ENCODE measurements at places on chromosomes 7 and 10.

GRCh38 chr10:58642283-58642682, 129.6 kb downstream of the BICC1 start:
- no peak for DNase-seq

GRCh38 chr7:128080169-128080568, 48.9 kb upstream of the LRRC4 start:
- DNase-seq: no peak

GRCh38 chr10:71053169-71053895, 159.0 kb upstream of the UNC5B start:
- no peak for DNase-seq

GRCh38 chr7:78616539-78616938, 818.0 kb downstream of the PHTF2 start:
- no peak for DNase-seq

GRCh38 chr10:32954545-32955298, 3.3 kb downstream of the ITGB1 start:
- DNase-seq: no peak

GRCh38 chr10:11178606-11179515, 161.2 kb downstream of the CELF2 start:
- no peak for DNase-seq

- DNase-seq: no peak
These were observed 19.6 kb downstream of the ZAN start for GRCh38 chr7:100752994-100753393.

- DNase-seq: no peak
These were observed 291.5 kb upstream of the NFE2L3 start for GRCh38 chr7:25860275-25861163.

DNA sequence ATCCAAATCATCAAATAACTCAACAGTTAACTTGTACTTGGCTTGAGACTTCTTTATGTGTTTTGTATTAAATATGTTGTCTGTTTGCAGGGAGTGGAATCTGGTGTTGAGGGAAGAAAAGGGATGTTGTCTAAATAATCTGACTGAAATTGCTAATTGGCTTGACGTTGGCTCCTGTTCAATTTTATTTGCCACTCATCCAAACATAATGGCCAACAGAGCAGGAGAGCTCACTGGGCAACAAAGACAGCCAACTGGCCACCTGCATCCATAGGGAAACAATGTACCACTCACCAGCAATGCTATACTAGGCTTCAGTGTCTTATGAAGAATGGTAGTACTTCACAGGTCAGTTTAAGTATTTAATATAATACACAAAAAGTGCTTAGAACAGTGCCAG, 80.5 kb downstream of the FAM13C start:
- no peak for DNase-seq

- no peak for DNase-seq
These were observed 4.4 kb upstream of the MYL10 start for GRCh38 chr7:101633511-101633910.

- no peak for DNase-seq
These were observed 675.8 kb downstream of the KCNMA1 start for GRCh38 chr10:76961841-76962240.

- DNase-seq: no peak
These were observed 624.8 kb upstream of the LRRTM3 start for GRCh38 chr10:66301078-66301477.

DNA sequence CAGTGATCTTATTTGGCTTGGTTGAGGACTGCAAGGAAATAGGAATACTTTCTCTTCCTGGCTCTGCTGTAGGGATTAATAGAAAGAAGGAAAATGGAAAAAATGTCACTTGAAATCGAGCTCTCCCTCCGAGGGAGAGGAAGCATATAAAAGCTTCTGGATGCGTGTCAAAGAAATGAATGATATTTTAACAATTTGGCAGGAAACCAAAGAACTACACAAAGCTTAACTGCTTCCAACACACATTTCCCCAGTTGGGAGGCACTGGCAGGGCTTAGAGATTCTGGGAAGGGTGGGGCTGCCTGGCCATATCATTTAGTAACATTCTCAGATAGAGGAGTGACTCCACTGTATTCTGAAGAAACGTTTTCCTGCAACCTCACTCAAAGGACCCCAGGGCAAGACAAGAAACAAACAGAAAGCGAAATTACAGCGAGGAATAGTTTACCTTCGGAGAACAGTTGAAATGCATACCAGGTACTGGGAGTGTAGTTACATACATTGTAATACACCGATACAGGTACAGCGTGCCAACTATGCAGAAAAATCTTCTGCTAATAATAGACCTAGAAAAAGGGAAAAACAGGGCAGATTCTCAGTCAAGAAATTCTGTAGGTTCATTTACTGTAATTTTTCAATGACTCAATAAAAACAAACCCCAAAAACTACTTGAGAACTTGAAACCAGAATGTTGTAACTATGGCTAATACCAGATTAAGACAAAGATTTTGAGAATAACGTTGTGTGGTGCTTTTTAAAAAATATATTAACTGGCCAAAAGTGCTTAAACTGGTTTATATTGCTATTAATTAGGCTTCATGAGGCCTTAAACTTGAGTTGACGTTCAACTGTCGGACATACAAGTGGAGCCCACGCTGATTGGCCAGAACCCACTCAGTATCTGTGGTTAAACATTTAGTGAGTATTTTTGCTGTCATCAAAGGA, 75.7 kb upstream of the ASAH2 start:
- DNase-seq: no peak

DNA sequence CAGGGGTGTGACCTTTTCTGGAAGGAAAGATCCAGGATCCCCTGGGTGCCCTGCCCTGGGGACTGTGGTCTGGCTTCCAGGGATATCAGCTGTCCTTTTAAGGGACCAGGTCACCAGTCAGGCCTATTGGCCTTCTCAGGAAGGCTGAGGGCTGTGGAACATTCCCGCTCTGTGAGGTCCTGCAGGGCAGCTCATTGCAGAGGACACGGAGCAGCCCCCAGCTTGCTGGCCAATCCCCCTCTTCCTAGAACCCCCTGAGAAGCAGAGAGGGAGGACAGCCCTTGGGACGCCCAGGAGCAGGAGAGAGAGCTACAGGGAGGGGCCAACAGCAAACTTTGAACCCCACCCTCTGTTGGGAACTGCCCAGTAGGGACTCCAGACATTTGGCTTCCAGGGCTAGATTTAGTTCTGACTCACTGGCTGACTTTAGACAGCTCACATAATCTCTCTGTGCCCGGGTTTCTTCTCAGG, 67.9 kb upstream of the COL13A1 start:
- DNase-seq: no peak

DNA sequence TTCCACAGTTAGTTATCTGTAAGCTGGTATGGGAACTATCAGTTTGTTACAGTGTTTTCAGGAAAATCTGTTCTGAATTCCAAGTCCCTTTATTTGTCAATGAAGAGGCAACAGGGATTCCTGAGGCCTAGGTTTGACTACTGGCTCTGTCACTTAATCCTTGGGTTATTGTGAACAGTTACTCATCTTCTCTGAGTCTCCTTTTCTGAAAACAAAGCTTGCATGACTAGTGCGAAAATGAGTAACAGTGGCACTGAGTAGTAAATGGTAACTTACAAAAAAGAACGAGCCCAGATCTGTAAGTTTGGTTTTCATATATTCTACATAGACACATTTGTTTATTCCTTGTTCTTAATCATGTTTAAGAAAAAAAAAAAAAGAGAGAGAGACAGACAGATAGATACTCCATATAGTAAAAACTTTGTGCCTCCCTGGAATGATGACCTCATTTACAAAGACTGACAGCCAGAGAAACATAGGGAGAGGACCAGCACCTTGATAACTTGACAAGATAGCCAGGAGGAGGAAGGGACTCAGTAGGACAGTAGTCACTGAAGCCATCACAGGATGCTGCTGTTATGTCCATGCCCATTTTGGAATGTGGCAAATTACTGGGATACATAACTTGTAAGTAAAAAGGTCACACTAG, 1.9 kb downstream of the MRPS33 start:
- no peak for DNase-seq

DNA sequence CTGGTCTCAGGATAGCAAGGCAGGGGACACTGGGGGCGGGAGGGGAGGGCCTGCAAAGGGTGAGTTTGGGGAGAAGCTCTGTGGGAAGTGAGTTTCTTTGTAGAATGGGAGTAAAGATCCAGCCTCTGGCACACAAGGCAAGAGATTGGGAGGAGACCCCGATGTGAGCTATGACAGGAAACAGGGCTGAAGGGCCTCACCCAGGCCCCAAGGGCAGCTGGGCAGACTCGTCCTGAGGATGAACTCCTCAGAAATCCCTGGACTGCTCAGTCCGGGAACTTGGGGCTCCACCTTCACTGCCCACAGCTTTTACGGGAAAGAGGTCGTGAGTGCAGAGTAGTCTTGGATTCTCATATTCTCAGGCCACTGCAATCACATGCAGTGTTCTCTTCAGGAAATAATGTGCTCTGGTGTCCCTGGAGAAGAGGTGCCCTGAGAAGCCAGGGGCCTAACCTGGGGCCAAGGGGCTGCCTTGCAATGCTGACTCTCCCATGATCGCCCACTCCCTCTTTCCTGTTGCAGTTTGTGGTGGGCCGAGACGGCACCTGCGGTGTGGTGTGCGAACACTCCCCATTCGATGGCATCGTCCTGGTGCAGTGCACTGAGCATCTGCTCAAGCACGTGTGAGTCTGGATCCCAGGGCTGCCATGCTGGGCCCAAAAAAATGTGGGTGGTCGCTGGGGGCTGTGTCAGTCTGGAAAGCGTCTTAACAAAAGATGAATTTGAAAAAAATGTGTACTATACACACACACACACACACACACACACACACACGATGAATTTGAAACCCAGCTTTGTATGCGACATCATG, 31.3 kb upstream of the C10orf53 start:
- DNase-seq: no peak

DNA sequence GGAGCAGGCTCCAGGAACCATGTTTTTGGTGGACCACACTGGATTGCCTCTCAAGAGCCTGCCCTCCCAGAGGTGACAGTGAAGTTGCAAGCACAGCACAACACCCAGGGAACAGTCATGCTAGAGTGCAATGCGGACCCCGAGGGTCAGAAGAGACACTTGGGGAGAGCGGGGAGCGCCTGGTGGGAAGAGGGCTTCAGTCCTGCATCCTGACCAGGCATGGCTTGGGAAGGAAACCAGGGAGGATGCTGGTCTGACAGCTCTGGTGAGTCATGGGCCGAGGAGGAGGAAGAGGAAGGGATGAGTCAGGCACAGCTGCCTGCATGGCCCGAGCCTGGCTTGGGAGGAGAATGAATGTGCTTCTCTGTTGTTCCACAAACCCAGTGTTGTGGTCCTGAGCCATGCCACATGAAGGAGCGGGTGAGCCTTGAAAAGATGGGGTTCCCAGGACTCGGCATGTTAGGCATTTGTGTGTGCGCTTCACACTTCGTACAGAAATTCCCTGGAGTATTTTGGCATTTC, 29.5 kb upstream of the ANKRD2 start:
- peak; percentile 92 for DNase-seq
